C1 segment of cervical spinal cord (tissue), 14 donors: ENCODE measurements at places on chromosomes 3 and 15.

DNA sequence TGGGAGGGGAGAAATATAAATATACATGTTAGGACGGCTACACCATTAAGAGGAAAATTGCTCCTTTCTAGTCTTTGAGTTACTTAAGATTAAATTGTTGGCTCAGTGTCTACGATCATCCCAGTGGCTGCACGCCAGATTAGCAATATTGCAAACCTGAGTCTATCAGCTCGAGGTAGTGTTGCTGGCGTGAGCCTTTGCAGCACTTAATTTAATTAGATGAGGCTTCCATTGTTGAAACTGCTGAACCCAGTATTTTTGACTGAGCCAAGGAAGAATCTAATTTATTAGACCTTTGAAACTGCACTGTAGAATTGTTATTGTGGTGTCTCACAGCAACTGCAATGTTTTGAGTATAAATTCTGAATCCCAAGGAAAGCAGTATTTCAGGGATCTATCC lies 782.4 kb upstream of the ROBO1 start:
- DNase-seq, result no peak

- no peak for DNase-seq
These were observed 5.0 kb upstream of the NCBP2 start for GRCh38 chr3:196947136-196947859.

DNA sequence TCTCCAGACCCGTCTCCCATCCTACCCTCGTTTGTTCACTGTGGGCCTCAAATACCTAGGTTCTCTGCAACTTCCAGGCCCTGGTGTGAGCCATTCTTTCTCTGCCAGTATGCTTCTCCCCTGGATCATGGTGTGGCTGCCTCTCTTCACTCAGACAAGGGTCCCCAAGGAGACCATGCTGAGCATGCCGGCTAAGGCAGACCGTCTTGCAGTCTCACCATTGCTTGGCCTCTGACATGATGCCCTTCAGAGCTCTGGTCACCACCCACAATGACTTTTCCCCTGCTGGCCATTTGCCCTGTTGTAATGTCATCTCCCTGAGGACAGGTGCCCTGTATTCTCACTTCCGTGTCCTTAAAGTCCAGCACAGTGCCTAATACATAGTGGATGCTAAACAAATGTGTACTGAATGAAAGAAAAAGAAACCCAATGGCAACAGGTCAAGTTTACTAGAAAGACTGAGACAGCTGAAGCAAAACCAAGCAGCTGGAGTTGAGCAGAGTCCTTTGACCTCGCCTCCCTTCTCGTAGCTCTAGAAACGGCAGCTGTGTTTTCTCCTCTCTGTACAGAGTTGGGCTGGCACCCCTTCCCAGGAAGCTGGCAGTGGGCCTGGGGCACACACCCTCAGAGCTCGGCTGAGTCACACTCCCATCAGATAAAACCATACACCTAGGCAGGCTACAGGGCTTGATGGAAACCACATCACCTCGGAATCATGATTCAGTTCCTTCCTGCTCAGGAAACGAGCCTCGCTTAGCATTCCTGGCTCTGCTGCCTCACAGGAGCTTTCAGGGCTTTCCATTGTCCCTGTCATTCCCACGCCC lies 8.6 kb downstream of the TLR9 start:
- DNase-seq, result no peak

- DNase-seq, result no peak
These were observed 20.9 kb downstream of the OCA2 start for GRCh38 chr15:28078191-28078719.

DNA sequence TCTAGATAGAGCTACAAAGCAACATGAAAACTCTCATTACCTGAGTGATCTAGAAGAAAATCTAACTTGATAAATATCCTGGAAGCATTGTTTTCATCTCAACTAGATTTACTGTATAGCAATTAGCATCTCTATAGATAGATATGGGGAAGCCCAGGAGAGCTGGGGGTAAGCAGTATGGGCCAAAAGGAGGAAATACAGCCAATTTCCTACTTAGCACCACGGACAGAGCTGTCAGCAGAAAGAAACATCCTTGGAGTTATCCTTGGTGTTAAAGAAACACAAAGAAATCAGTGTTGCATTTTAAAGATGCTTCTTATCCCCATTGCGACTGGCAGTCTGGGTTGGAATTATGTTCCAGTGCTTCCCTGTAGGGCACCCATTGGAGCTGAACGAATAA lies 126.2 kb downstream of the TIGIT start:
- no peak for DNase-seq

DNA sequence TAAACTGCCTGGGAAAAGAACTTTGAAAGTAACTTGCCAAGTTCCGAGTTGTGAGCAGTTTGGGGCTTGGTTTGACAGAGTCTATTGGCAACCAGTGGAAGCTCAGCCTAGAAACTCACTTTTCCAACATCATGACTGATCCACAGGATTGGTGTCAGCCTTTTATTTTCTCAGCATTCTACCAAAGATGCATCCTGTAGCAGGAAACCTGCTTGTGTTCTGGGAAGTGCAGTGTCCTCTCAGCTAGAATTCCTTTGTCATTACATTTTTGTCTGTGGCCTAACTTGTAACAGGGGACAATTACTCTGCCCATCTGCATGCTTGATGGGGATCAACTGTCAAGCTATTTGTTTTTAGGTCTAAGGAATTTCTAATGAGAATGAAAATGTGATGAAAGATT lies 116.7 kb upstream of the LMOD3 start:
- no peak for DNase-seq

DNA sequence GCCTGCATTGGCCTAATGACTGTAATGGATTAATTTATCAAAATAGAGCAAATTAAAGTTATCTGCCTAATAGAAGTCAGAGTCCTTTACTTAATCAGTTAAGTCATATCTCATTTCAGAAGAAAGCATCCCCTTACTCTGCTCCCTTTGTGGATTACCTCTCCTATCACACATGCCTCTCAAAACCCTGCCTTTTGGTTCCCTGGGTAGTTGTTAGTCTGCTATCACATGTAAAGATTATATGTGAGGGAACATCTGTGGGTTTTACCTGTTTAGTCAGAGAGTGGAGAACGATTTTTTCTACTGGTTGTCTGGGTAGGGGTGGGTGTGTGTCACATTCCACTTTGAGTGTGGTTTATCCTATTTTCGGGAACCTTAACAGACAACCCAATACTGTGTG lies 16.4 kb downstream of the UBE2E2 start:
- DNase-seq, result no peak

DNA sequence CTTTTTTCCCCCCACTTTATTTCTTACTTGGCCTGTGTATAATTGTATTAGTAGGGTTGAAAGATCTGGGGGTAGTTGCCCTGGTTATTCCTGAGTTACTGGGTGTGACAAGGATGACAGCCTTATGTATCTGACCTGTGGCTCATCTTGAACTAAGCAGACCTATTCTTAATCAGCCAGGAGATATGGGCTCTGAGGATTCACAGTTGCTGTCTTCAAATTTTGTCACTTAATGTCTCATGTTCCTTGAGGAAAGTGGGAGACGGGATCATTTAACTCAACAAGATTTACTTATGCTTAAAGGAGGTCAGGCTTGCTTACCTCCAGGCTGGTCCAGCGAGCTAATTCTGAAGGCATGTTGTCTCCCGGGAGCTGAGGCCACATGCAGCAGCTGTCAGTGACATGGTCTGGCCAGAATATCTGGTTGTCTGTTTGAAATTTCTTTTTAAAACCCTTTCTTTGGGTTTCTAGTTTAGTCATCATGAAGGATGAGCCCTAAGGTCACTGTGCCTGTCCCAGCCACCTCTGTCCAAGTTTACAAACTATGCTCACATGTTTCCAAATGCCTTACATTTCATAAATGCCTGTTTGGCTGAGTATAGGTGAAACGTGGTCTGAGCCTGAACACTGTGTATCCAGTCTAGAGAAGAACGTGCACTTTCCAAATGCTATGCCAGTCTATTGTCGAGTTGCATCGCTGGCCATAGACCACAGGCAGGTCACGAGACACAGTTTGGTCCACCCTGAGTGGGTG lies 26.8 kb downstream of the LRTM1 start:
- DNase-seq, result no peak

- DNase-seq, result no peak
These were observed 192.2 kb upstream of the TPM1 start for GRCh38 chr15:62850318-62850717.

DNA sequence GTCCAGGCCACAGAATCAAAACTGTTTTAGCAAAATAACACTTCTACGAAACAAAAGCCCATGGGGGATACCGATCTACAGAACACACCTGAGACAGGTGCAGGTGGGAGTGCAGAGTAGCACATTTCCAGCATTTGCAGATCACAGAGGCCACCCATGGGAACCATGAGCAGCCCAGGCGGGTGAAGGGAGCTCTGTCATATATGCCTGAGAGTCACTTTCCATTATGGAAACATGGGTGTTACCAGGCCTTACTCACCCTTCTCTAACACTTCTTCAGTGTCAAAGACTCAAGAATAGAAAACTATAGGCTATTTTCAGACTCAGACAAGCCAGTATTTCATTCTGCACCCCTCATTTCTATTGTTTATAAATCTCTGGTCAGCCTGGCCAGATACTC lies 3.5 kb downstream of the PLA1A start:
- no peak for DNase-seq

DNA sequence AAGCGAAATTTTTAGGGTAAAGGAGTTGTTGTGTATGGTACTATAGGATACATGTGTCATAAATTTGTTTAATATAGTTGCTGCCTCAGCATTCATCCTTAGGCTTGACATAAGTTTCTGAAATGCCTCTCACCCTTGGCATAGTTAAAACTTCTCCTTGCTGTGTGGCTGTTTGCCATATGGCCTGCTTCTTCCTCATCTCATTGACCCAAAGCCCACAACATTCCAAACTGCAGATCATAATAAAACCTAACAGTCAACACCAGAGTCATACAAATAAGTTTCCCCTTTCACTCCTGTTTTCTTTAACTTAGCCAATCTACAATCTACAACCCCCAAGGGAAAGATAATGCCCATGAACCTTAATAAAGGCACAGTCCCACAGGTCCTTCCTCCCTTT lies 136.6 kb downstream of the TMCC1 start:
- DNase-seq, result no peak

GRCh38 chr3:183400352-183400751 lies 28.1 kb downstream of the MCF2L2 start:
- no peak for DNase-seq

GRCh38 chr15:49331951-49332350 lies 91.1 kb upstream of the FGF7 start:
- no peak for DNase-seq

GRCh38 chr3:126370606-126371005 lies 13.4 kb upstream of the KLF15 start:
- DNase-seq, result no peak

DNA sequence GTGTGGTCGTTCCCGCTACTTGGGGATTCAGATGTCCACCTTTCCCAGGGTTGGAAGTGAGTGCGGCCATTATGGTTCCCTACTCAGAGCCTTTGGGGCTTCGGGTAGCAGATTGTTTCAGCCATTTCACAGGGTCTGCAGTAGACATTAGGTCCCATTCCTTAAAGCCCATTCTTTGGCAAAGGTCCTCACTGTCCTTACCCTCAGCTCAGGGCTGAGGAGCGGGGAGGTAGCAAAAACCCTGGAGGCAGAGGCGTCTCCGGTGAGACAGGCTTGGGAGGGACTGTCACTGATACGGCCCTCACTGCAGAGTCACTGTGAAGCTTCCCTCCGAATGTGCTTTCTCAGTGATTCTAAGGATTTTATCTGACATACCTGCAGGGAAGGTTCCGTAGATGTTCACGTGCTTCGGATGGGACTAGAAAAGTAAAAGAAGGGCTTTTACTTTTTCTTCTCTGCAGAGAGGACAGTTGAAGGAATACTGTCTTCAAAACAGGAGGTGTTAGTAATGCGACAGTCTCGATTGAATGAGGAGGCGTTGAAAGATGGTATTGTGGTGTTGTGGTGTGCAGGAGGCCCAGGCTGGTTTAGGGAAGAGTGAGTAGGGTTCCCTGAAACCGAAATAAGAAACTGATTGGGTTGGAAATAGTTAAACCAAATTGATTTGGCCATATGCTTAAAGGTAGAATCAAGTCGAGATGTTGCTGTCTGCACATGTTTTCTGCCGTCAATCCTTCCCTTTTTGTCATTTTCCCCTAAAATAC lies 630 bp downstream of the ATP6V1A start:
- DNase-seq, result no peak

DNA sequence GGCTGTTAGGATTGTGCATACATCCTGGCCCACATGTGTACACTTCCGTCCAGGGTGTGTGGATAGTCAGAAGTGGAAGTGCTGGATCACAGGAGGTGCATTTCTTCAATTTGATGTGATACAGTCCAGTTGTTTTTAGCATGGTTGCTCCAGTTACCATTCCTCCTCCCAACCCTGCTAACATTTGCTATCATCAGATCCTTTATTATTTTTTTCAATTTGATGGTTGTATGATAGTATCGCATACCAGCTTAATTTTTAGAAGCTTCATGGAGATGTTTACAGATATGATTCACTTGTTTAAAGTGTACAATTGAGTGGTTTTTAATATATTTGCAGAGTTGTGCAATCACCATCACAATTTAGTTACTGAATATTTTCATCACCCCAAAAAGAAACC lies 202.7 kb downstream of the ITPR1 start:
- no peak for DNase-seq

DNA sequence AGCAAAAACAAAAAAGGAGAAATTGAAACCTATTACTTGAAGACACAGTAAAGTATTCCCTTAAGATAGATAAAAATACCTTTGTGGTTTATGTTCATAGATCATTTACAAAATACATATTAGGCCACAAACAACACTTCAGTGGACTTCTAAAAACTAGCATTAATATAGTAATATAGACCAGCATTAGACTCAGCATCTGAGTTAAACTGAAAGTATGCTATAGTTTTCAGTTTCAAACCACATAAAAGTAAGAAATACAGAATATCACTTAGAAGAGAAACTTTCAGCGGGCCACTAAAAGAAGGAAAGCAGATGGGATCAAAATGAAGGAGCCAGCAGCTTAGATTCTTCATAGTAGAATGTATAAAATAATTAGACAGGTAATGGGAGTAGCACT lies 86.6 kb downstream of the MSL2 start:
- DNase-seq, result no peak

DNA sequence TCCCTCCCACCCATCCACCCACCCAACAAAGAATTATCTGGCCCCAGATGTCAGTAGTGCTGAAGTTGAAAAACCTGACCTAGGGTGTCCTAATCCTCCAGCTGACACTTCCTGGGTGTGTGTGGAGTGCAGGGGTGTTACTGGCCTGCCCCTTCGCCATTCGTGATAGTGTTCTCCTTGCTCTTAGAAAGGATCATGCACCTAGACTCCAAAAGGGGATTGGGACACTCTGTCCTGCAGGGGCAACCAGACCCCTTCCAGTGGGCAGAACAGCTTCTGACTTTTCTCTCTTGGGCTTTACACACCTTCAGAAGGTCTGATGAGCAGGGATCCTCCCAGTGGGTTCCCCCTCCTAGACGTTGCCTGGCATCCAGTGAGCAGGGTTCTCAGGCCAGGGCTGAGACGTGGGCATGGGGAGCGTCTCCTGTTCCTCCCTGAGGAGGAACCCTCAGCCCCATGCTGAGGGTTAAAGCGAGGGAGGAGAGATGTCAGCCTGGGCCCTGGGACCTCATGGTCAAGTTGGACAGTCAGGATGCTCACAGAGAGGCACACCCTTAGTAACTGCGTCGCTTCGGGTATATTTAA lies 75.0 kb downstream of the AAGAB start:
- DNase-seq, result no peak
